ENCODE measurements at places on chromosomes 6 and 20.
A peak's percentile ranks its signal among the peaks of the same experiment; 100 is the strongest.

GRCh38 chr6:34390531-34391472 lies 1.7 kb downstream of the NUDT3 start:
- DNase-seq = peak; percentile 75

DNA sequence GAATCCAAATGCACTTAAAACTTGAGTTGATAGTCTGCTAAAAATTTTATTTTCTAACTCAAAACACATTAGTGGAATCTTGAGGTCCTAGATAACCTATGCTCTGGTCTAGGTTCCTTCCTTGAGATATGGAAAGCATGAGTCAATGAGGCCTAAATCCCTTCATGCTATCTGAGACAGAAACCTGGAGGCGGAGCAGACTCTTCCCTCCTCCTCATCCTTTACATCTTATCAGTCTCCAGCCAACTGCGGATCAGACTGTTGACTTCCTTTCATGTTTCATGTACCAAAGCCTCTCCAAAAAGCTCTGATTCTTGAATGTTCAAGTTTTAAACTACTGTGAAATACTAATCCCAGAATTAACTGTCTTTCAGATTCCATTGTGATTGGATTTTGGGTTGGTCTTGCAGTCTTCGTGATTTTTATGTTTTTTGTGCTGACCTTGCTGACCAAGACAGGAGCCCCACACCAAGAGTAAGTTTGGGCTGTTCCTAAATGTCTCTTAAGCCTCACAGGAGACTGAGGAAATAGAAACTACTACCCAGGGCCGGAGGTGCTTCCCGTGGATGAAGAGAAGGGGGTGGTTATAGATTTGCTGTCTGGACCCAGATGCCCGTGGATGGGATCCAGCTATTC lies 29.1 kb downstream of the MRAP2 start:
- no peak for DNase-seq

- no peak for DNase-seq
Measured at GRCh38 chr20:37285664-37286374, 3.6 kb upstream of the MANBAL start.

GRCh38 chr6:100035873-100036653 lies 42.0 kb upstream of the MCHR2 start:
- DNase-seq = no peak

- DNase-seq = peak; percentile 90
Measured at GRCh38 chr6:16752206-16752866, 8.9 kb downstream of the ATXN1 start.

DNA sequence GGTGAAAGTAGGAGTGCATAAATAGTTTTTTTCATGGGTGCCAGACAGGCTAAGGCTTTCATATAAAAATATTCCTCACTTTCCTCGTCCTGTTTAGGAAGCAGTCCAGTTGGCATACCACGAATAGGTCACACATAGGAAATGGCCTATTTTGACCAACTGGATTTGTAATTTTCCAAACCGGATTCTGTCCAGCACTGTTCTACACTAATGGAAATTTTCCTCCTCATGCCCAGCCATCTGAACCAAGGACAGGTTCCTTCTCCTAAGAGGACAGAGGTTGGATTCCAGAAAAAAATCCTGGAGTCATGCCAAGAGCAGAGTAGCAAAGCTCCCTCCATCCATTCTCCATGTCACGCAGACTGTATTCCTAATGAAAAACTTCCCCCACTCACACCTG lies 43.1 kb downstream of the PANK2 start:
- no peak for DNase-seq

GRCh38 chr6:148887181-148887580 lies 140.4 kb downstream of the UST start:
- DNase-seq = no peak

GRCh38 chr6:148501178-148501590 lies 158.5 kb downstream of the SASH1 start:
- no peak for DNase-seq

GRCh38 chr6:147941143-147941542 lies 401.5 kb upstream of the SASH1 start:
- DNase-seq = no peak

GRCh38 chr6:133418108-133418507 lies 177.0 kb downstream of the EYA4 start:
- DNase-seq = no peak

- DNase-seq = no peak
Measured at GRCh38 chr20:63212393-63212730, 3.6 kb downstream of the YTHDF1 start.

- no peak for DNase-seq
Measured at GRCh38 chr6:123402052-123402451, 234.7 kb downstream of the TRDN start.

- no peak for DNase-seq
Measured at GRCh38 chr20:1015181-1015580, 13.1 kb upstream of the RSPO4 start.

DNA sequence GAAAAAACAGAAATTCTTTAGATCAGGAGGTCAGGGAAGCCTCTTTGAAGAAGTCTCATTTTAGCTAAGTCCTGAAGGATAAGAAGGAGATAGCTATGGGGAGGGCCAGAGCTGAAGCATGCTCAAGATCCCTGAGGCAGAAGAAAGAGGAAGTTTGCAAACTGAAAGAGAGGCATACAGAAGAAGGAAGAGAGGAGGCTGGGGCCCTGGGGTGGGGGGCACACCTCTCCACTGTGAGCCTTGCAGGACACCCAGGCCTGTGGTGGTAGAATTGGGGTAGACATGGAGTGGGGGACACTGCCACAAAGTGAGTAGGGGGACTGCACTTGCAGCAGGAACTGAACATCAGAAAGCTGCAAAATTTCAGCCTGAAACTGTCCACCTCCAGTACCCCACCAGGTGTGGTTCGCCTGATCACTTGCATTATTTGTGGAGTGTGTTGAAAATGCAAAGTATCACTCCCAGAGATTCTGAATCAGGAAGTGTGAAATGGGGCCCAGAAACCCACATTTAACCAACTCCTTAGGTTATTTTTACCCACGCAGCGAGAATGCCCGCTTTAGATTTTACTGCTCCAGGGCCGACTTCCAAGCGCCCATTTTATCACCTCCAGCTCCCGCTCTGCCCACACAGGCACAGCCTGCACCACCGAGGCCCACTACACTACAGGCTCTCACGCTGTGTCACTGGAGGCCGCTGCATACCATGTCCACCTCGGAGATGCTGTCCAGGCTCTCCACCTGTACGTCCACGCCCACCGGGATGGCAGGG lies 44.0 kb downstream of the GABRR2 start:
- no peak for DNase-seq

DNA sequence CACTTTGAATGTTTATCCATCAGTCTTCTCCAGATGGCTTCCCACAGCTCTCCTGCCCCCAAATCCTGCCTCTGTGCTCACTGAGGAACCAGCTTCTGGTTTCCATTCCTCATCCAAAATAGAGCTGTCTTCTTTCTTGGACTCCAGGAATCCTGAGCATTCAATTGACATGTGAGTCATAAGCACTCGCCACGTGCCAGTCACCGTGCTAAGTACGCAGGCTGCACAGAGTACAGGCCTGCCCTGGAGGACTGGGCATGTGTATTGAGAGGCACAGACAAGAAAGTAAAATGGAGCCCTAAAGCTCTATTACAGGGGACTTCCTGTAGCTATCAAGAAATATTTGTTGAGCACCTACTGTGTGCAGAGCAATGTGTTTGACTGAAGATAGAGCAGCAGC lies 39.7 kb upstream of the LRFN2 start:
- no peak for DNase-seq

- DNase-seq = no peak
Measured at GRCh38 chr6:87714093-87714842, 12.2 kb upstream of the AKIRIN2 start.

- no peak for DNase-seq
Measured at GRCh38 chr20:34375977-34376430, 12.9 kb downstream of the ITCH start.

DNA sequence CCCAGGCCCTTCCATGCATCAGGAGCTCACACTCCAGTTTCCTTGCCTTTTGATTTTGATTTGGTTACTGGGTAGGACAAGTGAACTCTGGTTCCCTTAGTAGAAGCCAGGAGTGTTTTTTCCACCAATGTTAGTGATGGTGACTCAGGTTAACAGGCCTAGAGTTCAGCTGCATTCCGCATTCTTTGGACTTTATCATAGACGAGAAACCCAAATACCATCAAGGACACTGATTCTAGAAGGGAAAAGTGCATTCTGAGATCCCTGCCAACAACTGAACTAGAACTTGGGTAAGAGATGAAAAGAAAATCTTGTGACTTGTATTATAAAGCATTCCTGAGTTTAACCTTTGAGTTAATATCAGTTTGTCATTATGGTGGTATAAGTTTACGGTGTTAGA lies 8.9 kb downstream of the GSS start:
- DNase-seq = no peak

DNA sequence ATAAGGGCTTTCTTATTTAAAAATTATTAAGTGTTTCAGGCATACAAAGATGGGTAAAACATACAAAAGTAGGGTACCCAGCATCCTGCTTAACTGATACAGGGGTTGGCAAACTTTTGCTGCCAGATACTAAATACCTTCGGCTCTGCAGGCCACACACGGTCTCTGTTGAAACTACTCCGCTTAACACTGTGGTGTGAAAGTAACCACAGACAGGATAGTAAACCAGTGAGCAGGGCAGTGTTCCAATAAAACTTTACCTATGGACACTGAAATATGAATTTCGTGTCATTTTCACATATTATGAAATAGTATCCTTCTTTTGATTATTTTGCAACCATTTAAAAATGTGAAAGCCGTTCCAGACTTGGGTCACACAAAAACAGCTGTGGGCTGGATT lies 92.4 kb downstream of the EYA2 start:
- DNase-seq = no peak

DNA sequence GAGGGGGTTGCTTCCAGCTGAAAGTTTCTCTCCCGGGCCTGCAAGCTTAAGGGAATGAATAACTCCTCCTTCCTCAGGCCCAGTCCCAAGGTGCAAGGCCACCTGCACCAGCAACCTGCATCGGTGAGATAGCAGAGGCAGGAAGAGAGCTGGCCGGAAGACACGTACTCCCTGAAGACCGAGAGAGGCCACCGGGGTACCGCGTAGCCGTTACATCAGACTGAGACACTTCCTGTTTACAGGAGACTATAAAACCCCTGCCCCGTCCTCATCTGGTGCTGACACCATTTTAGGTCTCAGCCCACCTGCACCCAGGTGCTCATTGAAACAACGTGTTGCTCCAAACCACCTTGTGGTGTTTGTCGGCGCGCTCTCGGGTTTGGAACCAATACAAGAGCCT lies 60.5 kb upstream of the PRND start:
- DNase-seq = no peak

- DNase-seq = no peak
Measured at GRCh38 chr20:62712606-62713005, 4.0 kb downstream of the NTSR1 start.

DNA sequence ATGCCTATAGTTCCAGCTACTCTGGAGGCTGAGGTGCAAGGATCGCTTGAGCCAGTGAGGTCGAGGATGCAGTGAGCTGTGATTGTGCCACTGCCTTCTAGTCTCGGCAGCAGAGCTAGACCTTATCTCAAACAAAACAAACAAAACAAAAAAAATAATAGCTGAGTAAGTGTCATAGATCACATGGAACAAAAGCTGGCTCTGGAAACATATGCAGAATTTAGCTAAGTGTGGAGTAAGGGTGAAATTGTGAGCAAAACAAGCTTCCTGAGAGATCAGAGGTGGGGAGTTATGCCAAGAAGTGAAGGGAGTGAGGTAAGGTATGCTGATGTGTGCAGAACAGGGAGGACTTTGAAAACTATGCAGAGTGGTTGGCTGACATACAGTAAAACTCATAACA lies 18.7 kb downstream of the SGK1 start:
- peak; percentile 79 for DNase-seq
